ENCODE measurements at places on chromosomes 2 and 18. TPM values are rescaled to one million over a fixed set of nuclear protein-coding genes. Genes with fewer than 3 reads are reported as not detected.

DNA sequence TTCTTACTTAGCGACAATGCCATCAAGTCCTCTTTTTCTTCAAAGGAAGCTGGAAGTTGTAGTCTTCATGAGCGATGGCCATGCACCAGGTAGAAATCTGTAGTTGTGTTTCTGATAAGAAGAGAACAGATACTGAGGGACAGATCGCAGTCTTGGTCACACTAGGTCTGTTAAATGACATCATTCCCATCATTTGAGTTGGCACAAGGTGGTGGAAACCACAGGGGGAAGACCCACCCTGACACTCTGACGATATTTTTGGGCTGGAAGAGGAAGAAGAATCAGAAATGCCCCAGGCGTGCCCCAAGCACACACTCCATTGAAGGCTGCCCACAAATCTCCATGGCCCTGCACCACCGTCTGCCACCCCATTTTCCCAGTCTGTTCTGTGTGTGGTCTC, 89.0 kb upstream of the BOD1L2 start:
- no peak for DNase-seq

GRCh38 chr18:66655407-66655806, 51.5 kb upstream of the CDH19 start:
- DNase-seq, result no peak

GRCh38 chr2:240503848-240504247, 53.9 kb downstream of the ANKMY1 start:
- DNase-seq, result no peak

DNA sequence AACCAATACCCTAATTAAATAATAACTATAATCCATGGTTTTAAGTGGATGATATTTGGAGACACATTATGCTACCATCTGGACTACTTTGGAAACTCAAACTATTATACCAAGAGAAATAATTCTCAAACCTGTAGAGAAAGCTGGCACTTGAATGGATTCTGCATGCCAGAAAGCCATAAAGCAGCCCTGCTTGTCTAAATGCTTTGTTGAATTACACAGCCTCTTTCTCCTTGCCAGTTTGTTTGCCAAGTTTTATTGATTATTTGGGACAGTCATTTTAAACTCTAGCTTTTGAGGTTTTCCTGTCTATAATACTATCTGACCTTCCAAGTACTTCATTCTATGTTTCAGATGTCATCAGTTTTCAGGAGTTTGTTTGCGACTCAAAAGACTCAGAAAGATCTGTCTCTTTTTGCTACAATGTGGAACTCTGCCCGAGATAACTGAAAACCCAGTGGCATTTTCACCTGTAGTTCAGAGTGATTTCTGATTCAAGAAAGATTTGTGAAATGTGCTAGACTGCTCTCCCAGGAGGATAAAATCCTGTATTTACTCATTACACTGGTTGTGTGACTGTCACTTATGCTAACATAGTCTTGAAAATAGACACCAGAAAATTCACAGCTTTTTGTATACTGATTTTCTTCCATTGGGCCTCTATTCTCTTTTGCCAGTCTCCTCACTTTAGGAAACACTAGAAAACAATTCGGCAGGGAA, 29.2 kb upstream of the MBOAT2 start:
- DNase-seq, result no peak

DNA sequence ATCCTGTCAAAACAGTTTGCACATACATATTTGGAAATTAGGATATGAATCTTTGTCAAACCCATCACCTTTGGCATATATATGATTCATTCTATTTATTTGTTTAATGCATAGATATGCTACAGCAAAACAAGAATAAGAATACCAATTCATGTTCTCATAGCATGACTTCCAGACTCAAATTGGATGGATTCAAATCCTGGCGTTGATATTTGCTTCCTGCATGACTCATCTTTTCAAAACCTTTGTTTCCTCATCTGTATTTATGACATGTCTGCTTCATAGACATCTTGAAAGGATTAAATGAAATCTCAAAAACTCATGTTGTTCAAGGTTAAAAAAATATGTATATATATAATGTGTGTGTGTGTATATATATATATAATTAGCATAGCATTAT, 261.3 kb downstream of the MBD5 start:
- DNase-seq, result peak; percentile 33

DNA sequence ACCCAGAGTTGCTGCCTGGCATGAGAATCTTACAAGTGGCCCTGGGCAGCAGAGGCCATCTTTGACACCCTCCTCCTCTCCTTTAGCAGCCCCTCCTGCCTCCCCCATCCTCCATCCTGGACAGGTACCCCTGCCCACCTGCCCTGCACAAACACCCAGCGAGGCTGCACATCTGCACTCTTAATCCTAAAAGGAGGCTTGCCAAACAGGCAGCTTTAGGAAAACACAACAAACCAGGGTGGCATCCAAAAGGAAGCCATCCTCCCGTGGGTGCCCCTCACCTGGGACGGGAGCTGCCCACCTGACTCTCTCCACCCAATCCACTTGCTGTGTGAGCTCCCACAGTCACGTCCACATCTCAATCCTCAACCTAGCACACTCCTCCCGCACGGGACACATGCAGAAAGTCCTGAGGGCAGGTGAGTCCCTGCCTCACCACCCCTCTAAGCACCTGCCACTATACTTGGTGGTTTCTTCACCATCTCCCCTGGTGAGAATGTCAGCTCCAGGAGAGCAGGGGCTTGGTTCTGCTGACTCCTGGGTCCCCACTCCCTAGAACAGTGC, 5.8 kb downstream of the BIN1 start:
- no peak for DNase-seq

DNA sequence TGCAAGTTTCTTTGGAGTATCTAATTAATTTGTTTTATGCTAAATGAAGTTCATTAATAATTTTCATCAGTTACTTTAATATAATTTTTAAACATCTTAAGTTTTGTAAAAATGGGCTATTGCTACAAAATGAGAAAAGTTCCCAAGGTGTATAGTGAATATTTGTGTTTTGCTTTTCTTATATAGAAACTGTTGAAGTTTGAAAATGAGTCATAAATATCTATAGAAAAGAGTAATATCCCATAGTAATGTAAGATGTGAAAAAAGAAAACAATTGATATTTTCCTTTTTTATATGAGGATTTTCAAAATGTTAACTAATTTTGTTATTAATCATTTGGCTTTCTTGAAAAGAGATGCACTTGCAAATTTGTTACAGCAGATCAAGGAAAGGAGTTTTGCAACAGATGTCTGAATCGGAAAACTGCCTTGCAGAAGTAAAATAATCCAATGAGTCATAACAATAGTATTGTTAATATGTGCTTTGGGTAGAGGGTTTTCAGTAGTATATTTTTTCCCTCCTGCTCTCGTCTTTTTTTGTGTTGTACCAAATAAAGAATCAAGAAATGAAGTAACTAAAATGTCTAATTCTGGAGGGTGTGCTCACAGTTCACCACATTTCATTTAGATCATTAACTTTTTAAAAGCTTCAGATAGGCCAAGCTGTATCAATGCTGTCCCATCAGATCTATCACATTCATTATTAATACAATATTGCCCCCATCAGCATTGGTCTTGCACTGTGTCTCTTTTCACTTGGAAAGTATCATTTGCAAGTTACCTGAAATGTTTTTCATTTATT, 15.5 kb downstream of the DUSP19 start:
- DNase-seq, result peak; percentile 63

- DNase-seq, result no peak
Observed at GRCh38 chr18:13545955-13546354, 180.4 kb downstream of the FAM210A start.

DNA sequence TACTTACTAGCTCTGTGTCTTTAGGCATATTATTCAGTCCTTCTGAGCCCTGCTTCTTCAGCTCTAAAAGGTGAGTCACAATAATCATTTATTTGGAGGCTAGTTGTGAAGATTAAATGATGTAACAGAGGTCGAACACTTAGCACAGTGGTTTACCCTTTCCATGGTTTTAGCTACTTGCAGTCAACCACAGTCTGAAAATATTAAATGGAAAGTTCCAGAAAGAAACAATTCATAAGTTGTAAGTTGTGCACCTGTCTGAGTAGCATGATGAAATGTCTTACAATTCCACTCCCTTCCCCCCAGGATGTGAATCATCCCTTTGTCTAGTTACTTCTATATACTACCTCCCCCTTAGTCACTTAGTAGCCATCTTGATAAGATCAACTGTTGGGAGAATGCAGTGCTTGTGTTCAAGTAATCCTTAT, 217.6 kb upstream of the THUMPD2 start:
- DNase-seq, result peak; percentile 69

- DNase-seq, result no peak
Observed at GRCh38 chr2:2940061-2940460, 437.6 kb downstream of the EIPR1 start.

DNA sequence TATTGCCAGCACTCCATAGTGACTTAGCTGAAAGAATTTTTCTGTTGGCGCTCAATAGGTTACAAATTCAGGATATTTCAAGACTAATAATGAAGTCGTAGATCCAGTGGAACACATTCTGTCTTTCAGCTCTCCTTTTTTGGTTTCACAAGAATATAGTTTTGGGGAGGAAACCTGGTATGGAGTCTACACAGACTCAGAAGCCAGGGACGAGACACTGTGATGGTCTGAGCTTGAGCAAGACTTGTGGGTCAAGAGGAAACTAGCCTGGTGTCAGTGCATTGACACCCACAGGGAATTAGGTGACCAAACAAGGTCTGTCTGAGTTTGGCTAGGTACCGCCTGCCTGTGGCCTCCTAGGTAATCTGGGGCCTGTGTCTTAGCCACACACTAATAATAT, 26.9 kb downstream of the ARL4C start:
- no peak for DNase-seq

- DNase-seq, result no peak
Observed at GRCh38 chr2:165618806-165619205, 149.3 kb downstream of the CSRNP3 start.

- DNase-seq, result no peak
Observed at GRCh38 chr2:179201869-179202268, 62.8 kb downstream of the SESTD1 start.

DNA sequence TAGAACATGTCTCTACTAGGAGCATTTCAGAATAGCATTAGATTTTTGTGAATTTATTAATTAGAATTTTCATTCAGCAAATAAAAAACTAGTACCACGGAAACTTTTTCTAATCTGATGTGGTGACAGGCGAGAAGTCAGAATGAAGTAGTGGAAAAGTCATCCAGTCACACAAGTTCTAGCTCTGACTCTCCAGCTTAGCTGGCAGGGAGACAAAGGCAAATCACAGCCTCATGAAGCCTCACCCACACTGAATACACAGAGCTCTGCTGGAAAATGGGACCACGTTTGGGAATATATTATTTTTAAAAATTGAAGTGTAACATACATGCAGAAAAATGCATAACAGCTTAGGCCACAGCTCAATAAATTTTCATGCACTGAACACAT, 86.1 kb downstream of the L3MBTL4 start:
- no peak for DNase-seq

GRCh38 chr2:70431716-70432347, 121.8 kb downstream of the TGFA start:
- no peak for DNase-seq

DNA sequence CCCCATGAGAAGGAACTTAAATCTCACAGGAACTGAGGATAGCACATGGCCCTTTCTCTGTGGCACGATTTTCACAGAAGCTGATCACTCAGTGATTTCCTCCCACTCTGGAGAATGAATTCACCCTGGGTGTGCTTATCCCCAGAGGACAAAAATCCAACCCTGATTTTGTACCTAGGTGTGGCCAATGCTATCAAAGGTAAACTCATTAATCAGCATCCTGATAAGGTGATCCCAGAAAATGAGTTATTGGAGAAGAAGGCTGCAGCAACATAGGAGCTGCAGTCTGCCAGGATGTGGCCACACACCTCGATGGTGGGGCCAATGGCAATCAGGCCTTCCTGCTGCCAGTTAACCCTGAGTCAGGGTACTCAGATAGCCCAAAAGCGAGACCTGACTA, 8.2 kb upstream of the SULT1C2 start:
- no peak for DNase-seq

- DNase-seq, result no peak
Observed at GRCh38 chr2:84498150-84498799, 18.0 kb upstream of the DNAH6 start.

DNA sequence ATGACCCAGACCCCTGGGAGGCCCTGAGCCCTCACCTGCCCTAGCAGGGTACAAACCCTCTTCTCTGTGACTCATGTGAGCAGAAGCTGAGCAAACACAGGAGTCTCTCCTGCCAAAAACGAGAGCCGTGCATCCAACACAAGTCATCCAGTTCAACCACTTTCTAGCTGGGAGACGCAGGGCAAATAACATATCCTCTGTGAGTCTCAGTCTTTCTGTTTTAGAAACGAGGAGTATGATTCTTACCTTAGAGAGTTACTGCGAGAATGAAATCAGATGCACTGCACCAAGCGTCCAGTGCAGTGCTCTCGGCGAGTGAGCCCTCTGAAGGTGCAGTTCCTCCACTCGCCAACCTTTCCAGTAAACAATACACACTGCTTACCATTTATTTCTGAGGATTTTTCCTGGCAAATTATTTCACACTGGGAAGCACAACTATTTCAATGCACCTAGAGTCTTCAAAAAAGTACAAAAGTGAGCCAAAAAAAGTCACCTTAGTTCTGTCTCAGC, 331.8 kb upstream of the MYT1L start:
- DNase-seq, result no peak

- DNase-seq, result no peak
Observed at GRCh38 chr18:47758000-47758399, 172.5 kb downstream of the SMAD2 start.

DNA sequence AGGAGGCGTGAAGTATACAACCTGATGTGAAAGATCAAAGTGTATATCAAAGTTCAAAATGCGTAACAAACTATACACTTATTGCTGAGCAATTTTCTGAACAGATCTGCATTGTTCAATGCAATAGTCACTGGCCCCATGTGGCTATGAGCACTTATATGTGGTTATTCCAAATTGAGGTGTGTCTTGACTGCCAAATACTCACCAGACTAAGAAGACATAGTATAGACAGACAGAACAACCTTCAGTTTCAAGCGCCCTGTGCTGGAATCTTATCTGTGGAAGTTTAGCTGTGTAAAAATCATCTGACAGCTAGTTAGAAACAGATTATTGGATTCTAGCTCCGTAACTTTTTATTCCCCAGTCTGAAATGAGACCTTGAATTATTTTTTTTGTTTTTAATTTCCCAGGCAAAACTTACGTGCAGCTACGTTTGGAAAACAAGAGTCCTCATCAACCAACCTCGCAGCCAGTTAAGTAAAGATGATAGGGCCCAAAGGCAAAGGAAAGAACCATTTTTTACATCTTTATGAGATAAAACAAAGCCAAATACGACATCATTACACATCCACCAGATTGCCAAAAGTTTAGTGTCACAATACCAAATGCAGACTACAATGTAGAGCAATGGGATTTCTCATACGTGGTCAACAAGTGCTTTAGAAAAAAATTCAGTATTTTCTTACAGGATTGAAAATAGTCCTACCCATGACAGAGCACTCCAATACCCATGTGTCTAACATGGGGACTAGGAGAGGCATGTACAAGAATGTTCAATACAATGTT, 37.2 kb downstream of the MBOAT2 start:
- DNase-seq, result no peak

The SOWAHC gene
- total RNA-seq, result 13.0 TPM

The DES gene
- total RNA-seq, result 47.0 TPM

The VAMP5 gene
- total RNA-seq, result 7.7 TPM

The ORMDL1 gene
- total RNA-seq, result 86.0 TPM

The KIAA2012 gene
- total RNA-seq, result not detected

The MBOAT2 gene
- 15.6 TPM for total RNA-seq

The C2orf72 gene
- total RNA-seq, result 5.4 TPM

The LRP2 gene
- total RNA-seq, result 1.5 TPM

The ABCB11 gene
- 0.12 TPM for total RNA-seq

The IL36A gene
- total RNA-seq, result not detected

The SLC4A3 gene
- total RNA-seq, result 38.8 TPM

The MATN3 gene
- total RNA-seq, result 1.3 TPM

The TUBA3E gene
- total RNA-seq, result not detected

The OTOF gene
- not detected for total RNA-seq

The FBXO48 gene
- total RNA-seq, result 0.46 TPM

The C18orf54 gene
- total RNA-seq, result 2.5 TPM

The SCYGR4 gene
- not detected for total RNA-seq

Measured in cardiac muscle cell (in vitro differentiated cells and primary cell).